ENCODE measurements at places on chromosomes 13 and 19. TPM values are rescaled to one million over a fixed set of nuclear protein-coding genes. Genes with fewer than 3 reads are reported as not detected.

CD79A gene
- not detected for total RNA-seq

LSR gene
- 9.3 TPM for total RNA-seq

KLHL1 gene
- not detected for total RNA-seq

OR10H1 gene
- total RNA-seq = not detected

A1BG gene
- total RNA-seq = 1.9 TPM

CCDC97 gene
- 15.2 TPM for total RNA-seq

ZNF665 gene
- total RNA-seq = 4.5 TPM

C5AR2 gene
- total RNA-seq = 10.3 TPM

CGB1 gene
- not detected for total RNA-seq

CLEC17A gene
- total RNA-seq = not detected

DMRTC2 gene
- total RNA-seq = not detected

TRPM4 gene
- total RNA-seq = 65.9 TPM

SPACA4 gene
- not detected for total RNA-seq

- no peaks in the 10 kb centered on the region for H3K4me1 ChIP-seq
- no peaks in the 10 kb centered on the region for H3K27me3 ChIP-seq
- no peak for DNase-seq
- H3K4me3 ChIP-seq = no peak overlapping the region
- H3K36me3 ChIP-seq = no peaks in the 10 kb centered on the region
Observed at GRCh38 chr19:45955905-45956608, 17.6 kb downstream of the NOVA2 start.

DNA sequence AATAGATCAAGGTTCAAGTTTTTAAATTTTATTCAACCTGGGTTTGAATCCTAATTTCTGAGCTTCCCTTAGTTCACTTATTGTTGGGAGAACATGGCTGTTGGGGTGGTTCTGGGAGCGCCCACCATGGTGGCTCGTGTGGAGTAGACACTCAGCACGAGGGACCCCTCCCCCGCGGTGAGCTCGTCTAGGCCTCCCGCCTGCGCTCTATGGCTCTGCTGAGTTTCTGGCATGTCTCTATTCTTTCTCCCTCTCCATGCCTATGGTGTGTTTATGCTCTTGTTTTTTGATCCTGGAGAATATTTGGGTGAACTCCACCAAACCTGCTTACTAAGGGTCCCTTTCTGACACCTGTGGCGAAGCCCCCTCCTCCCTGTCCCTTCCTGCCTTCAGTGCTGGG is 1.6 kb upstream of the EPN1 start:
- H3K27me3 ChIP-seq = no peaks in the 10 kb centered on the region
- no peak overlapping the region for H3K27ac ChIP-seq
- H3K36me3 ChIP-seq = peaks cover 38% of the 10 kb centered on the region
- DNase-seq = no peak

DNA sequence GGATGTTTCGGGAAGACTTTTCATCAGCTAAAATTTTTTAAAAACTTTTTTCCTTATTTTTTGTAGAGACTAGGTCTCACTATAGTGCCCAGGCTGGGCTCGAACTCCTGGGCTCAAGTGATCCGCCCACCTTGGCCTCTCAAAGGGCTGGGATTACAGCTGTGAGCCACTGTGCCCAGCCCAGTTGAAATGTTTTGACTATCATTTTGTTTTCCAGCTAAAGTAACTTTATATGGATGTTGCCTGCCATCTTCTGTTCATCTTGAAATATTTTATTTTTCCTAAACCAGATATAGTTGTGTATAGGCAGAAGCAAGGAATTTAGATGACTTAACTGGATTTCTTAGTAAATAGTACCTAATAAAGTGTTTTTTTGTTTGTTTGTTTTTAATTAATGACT is 7.0 kb downstream of the CAB39L start:
- H3K27ac ChIP-seq = peak overlapping the region; percentile 69
- no peaks in the 10 kb centered on the region for H3K27me3 ChIP-seq
- H3K36me3 ChIP-seq = no peaks in the 10 kb centered on the region

GRCh38 chr13:63042686-63043085 is 1627.0 kb upstream of the PCDH20 start:
- H3K27me3 ChIP-seq = no peaks in the 10 kb centered on the region
- no peak overlapping the region for H3K4me3 ChIP-seq
- no peaks in the 10 kb centered on the region for H3K4me1 ChIP-seq
- H3K27ac ChIP-seq = no peak overlapping the region

- no peak for DNase-seq
- H3K4me1 ChIP-seq = no peaks in the 10 kb centered on the region
- H3K4me3 ChIP-seq = no peak overlapping the region
- H3K36me3 ChIP-seq = no peaks in the 10 kb centered on the region
Observed at GRCh38 chr19:30848636-30849425, 476.6 kb downstream of the ZNF536 start.

GRCh38 chr19:44757057-44757734 is 8.7 kb downstream of the BCL3 start:
- peaks cover 61% of the 10 kb centered on the region for H3K4me1 ChIP-seq
- H3K27ac ChIP-seq = peak overlapping the region; percentile 75
- peak overlapping the region; percentile 71 for H3K4me3 ChIP-seq

- H3K4me3 ChIP-seq = peak overlapping the region; percentile 83
- H3K4me1 ChIP-seq = peaks cover 29% of the 10 kb centered on the region
- H3K27me3 ChIP-seq = no peaks in the 10 kb centered on the region
- no peaks in the 10 kb centered on the region for H3K36me3 ChIP-seq
- peak overlapping the region; percentile 75 for H3K27ac ChIP-seq
Observed at GRCh38 chr13:33349986-33350826, 64.7 kb upstream of the STARD13 start.

GRCh38 chr19:35750167-35750566 is 1.8 kb downstream of the LIN37 start:
- peaks cover 19% of the 10 kb centered on the region for H3K36me3 ChIP-seq
- H3K27ac ChIP-seq = no peak overlapping the region
- DNase-seq = no peak
- peaks cover 45% of the 10 kb centered on the region for H3K4me1 ChIP-seq

DNA sequence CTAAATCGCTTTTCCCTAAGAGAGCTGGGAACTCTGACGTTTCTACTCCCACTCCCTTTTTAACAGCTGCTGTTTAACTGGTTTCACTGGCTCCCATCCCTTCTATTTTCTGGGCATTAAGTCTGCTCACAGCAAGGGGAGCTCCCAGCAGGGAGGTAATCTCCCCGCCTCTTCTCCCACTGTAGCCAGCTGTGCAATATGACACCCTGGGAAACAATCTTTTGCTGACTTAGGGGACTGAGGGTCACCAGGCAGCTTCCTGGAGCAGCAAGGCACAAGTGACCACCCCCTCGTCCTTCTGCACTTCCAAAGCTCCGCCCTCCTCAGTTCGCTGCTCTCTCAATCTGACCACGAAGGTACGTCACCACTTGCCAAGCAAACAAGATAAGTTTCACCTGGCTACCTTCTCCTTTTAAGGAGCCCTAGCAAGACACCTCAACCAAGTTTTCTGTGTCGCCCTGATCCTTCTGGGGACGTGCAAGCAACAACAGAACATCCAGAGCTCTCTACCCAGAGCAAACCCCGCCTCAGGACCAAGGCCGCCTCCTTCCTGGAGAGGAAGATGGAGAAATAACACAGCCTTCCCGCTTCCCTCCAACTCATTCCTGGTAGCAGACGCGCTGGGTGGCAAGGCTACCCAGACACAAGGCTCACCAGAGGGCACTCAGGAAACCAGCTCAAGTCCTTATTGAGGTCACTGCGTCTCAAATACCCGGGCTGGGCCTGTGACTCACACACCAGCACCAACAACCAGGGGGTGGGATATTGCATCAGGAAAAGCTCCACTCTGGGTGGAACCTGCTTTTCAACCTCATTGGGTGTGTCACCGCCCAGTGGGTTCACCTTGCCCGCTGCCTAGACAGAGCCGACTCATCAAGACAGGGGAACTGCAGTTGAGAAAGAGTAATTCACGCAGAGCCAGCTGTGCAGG is 92.4 kb downstream of the STK24 start:
- peak overlapping the region; percentile 75 for H3K27ac ChIP-seq
- H3K27me3 ChIP-seq = no peaks in the 10 kb centered on the region
- no peaks in the 10 kb centered on the region for H3K36me3 ChIP-seq
- peak; percentile 85 for DNase-seq
- peaks cover 38% of the 10 kb centered on the region for H3K4me1 ChIP-seq
- peak overlapping the region; percentile 48 for H3K4me3 ChIP-seq

DNA sequence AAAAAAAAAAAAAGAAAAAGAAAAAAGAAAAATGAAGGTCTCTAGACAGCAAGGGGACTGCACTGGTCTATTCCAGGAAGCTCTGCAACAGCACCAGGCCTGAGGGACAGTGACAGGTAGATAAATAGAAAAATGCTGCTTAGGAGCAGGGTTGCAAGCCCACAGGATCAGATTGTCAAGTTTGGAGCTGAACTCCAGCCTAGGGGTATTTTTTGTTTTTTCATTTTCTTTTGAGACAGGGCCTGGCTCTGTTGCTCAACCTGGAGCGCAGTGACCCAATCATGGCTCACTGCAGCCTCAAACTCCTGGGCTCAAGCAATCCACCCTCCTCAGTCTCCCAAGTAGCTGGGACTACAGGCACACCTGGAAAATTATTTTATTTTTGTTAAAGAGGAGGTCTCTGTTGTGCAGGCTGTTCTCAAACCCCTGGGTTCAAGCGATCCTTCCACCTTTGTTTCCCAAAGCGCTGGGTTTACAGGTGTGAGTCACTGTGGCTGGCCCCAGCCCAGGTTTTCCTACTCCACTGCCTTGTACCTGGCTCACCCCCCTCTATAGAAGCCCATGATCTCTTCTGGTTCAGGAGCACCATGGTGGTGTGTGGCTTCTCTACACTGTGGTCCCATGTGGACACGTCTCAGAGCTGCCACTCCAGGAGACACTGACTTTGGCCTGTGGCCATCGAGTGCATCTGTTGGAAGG is 23.9 kb downstream of the POP4 start:
- H3K36me3 ChIP-seq = no peaks in the 10 kb centered on the region
- DNase-seq = no peak
- no peak overlapping the region for H3K4me3 ChIP-seq
- no peak overlapping the region for H3K27ac ChIP-seq
- no peaks in the 10 kb centered on the region for H3K27me3 ChIP-seq

- DNase-seq = no peak
- H3K4me1 ChIP-seq = peaks cover 55% of the 10 kb centered on the region
- H3K27ac ChIP-seq = peak overlapping the region; percentile 83
- H3K27me3 ChIP-seq = no peaks in the 10 kb centered on the region
- H3K4me3 ChIP-seq = peak overlapping the region; percentile 78
- no peaks in the 10 kb centered on the region for H3K36me3 ChIP-seq
Observed at GRCh38 chr19:46412650-46413261, 608 bp downstream of the CCDC8 start.

- H3K36me3 ChIP-seq = no peaks in the 10 kb centered on the region
- peaks cover 17% of the 10 kb centered on the region for H3K4me1 ChIP-seq
- no peak overlapping the region for H3K4me3 ChIP-seq
- no peak for DNase-seq
- no peaks in the 10 kb centered on the region for H3K27me3 ChIP-seq
Observed at GRCh38 chr19:16620018-16620417, 8.0 kb downstream of the MED26 start.

- H3K36me3 ChIP-seq = no peaks in the 10 kb centered on the region
- no peaks in the 10 kb centered on the region for H3K27me3 ChIP-seq
- no peak for DNase-seq
- H3K4me3 ChIP-seq = no peak overlapping the region
- H3K27ac ChIP-seq = no peak overlapping the region
Observed at GRCh38 chr13:104160536-104160935, 1094.3 kb upstream of the SLC10A2 start.

GRCh38 chr13:44305917-44306370 is 67.7 kb upstream of the SERP2 start:
- H3K27me3 ChIP-seq = no peaks in the 10 kb centered on the region
- H3K36me3 ChIP-seq = no peaks in the 10 kb centered on the region
- peak overlapping the region; percentile 30 for H3K4me3 ChIP-seq
- peaks cover 34% of the 10 kb centered on the region for H3K4me1 ChIP-seq

GRCh38 chr13:27933118-27933517 is 13.3 kb downstream of the PDX1 start:
- H3K4me1 ChIP-seq = no peaks in the 10 kb centered on the region
- H3K27ac ChIP-seq = no peak overlapping the region
- no peak overlapping the region for H3K4me3 ChIP-seq
- H3K27me3 ChIP-seq = no peaks in the 10 kb centered on the region
- H3K36me3 ChIP-seq = no peaks in the 10 kb centered on the region
- no peak for DNase-seq

GRCh38 chr13:48264058-48264457 is 31.1 kb downstream of the ITM2B start:
- no peak overlapping the region for H3K4me3 ChIP-seq
- H3K36me3 ChIP-seq = peaks cover 30% of the 10 kb centered on the region

DNA sequence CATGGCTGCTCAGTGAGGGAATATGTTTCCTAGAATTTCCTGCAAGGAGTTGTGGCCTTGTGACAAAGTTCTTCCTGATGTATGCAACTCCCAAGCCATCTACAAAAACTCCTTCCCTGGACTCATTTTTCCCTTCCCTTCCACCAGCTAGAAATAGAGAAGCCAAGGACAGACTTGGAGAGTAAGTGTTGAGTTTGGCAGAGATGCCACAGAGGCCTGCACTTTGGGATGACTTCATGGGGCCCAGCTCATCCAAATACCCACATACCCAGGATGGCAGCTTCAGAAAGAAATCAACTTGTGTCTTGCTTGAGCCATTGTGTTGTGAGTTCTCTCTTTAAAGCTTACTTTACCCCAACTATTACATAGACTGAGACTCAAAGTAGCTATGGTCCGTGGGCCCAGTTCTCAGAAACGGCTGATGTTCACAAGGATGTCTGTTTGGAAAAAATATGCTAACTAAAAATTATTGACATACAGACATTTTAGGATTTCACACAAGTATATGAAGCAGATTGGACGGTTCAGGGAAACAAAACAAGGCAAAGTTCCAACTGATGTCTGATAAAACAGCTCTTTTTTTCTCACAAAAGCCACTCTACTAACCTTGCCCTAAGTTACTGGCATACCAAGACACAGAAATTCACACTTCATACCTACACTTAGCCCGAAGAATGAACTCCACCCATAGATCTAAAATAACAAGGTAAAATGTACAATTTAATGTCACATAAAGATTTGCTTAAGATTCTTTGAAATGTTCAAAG is 107.9 kb downstream of the NALCN start:
- no peaks in the 10 kb centered on the region for H3K36me3 ChIP-seq
- H3K4me1 ChIP-seq = peaks cover 15% of the 10 kb centered on the region
- peak overlapping the region; percentile 72 for H3K27ac ChIP-seq
- DNase-seq = no peak

GRCh38 chr13:23551213-23552008 is 18.8 kb upstream of the TNFRSF19 start:
- no peak for DNase-seq
- no peaks in the 10 kb centered on the region for H3K27me3 ChIP-seq
- no peak overlapping the region for H3K4me3 ChIP-seq
- no peak overlapping the region for H3K27ac ChIP-seq
- no peaks in the 10 kb centered on the region for H3K4me1 ChIP-seq
- no peaks in the 10 kb centered on the region for H3K36me3 ChIP-seq
